ENCODE measurements at places on chromosomes 3 and 15.

- DNase-seq: no peak
These were observed 439.8 kb upstream of the ARRDC4 start for GRCh38 chr15:97520689-97521088.

DNA sequence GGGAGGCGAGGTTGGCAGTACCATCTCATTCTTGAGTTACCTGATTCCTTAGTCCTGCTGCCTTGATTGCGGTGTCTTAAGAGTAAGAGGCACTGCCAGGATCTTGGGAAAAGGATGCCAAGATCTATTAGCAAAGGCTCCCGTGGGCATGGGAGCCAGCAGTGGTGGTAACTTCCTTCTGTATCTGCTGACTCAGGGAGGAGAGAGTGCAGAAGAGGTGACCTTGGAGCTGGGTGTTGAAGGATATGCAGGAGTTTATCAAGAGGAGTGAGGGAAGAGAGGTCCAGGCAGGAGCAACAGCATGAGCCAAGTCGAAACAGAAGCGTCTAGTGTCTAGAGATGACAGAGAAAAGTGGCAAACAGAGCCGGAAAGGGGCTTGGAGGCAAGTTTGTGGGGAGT lies 4.5 kb downstream of the MESP2 start:
- DNase-seq: no peak

- DNase-seq: no peak
These were observed 101.6 kb upstream of the LPP start for GRCh38 chr3:188052169-188053035.

DNA sequence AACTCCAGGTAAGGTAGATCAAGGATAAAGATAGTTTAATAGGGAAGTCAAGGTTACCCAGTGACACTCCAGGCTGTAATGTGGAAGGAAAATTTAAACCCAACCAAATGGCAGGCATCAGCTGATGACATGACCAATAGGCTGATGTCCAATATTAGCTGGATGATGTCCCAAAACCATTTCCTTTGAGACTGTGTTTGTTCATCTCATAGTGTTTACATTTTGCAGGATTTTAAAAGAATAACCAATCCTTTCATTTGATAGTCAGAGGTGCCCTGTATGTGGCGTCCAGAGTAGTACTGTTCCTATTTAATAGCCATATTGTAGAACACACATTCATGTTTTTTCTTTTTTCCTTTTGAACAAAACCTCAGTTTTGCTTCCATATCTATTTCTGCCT lies 23.3 kb upstream of the TMEM158 start:
- DNase-seq: no peak

DNA sequence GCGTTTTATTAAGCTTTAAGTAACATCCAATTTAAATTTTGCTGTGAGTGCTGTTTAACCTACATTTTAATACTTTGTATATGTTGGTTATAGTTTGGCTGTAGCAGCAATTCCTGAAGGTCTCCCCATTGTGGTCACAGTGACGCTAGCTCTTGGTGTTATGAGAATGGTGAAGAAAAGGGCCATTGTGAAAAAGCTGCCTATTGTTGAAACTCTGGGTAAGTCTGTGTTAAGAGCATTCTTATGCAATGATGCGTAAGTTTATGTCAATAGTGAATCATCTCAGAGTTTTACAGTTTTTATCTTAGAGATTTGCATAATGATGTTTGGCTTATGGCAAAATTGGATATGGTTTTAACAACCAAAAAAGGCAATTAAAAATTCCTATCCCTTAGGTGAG lies 62.7 kb downstream of the ASTE1 start:
- no peak for DNase-seq

DNA sequence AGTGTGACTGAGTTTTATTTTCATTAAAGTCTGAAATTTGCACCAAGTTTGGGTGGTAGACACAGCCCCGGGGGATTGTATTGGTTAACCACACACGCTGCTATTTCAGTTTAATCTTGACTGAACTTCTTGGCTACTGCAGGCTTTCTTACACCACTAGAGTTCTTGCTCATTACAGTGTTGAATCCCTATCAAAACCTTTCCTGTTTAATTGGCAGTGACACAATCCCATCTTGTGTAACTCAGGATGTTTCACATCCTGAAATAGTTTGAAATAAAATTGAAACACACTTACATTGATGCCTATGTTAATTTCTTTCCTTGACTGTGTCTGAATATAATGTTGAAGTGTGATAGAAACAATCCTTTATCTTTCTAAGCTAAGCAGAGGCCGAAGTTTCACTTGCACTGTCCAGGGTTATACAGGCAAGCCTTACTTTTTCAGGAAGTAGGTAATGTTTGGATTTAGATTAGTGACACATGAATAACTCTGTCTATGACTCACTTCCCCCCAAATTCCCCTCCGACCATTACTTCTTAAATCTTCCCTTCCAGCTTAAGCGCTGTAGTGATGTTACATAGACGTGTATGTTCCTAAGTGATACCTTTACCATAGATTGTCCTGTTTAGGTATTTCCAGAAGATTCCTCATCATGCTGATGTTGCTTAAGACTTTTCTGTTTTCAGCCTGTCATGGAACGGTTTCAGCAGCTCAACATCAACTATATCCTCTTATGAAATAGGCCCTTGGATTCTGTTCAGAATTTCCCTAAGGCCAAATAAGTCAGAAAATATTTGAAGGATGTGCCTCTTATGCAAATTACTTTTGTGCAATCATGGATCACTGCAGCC lies 16.8 kb downstream of the ATG7 start:
- no peak for DNase-seq

- no peak for DNase-seq
These were observed 6.2 kb downstream of the MYO1E start for GRCh38 chr15:59366333-59367021.

DNA sequence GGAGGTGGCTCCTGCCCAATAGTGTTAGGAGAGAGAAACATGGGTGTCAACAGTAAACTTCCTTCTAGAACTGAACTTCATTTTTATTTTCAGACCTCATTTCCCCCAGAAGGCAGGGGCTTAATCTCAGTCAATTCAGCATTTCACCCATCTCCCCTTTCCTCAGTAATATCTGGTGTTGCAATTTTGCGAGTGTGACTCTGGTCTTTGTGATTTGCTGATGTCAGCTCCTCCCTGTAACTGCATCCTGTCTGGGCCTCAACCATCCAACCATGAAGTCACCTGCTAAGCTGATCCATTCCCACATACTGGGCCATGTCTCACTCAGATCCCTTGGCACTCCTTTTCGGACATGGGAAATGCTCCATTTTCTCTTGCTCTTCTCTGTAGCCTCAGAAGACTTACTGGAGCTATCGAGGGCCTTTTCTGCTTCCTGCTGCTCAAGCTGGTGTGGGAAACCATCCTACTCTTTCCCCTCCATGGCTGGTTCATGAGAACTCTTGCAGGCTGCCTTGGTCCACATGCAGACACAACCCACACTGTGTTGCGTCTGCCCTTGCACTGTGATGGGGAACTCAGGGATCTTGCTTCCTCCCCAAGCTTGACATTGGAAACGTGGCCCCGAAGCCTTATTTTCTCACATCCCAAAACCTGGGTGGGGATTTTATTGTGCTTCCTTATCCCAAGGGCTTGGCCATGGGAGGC lies 24.6 kb downstream of the CCR4 start:
- DNase-seq: no peak
